NCI-H510A (cell line): ENCODE measurements at places on chromosomes 7 and 10.

DNA sequence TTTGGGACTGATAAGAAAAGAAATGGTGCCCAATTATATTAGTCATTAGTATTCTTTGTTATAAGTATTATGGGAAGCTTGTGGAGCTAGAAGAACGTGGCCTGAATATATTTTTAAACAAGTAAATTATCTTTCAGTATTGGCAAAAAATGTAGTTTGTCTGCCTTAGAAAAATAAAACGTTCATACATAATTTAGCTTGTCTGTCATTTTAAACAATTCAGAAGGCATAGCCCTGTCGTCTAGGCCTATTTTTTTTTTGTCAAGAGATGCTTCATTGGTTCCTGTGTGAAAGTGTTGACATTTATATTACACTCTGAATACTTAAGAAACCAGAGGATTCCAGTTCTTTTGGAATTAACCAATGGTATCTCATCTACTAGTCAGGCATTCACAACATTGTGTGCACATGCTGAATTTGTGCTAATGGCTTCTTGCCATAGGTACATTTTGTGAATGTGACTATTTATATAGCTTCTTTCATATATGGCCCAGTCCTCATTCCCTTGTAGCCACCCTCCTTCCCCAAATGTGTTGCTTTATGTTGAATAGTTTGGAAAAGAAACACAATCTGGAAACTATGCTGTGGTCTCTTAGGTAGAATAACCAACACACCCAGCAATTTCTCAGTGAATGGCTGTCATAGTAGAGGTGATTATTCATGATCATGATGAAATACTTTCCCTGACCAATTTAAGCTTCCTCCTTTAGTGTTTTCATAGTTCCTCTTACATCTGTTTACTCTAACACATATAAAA, 435.8 kb downstream of the EXOC4 start:
- DNase-seq: no peak

DNA sequence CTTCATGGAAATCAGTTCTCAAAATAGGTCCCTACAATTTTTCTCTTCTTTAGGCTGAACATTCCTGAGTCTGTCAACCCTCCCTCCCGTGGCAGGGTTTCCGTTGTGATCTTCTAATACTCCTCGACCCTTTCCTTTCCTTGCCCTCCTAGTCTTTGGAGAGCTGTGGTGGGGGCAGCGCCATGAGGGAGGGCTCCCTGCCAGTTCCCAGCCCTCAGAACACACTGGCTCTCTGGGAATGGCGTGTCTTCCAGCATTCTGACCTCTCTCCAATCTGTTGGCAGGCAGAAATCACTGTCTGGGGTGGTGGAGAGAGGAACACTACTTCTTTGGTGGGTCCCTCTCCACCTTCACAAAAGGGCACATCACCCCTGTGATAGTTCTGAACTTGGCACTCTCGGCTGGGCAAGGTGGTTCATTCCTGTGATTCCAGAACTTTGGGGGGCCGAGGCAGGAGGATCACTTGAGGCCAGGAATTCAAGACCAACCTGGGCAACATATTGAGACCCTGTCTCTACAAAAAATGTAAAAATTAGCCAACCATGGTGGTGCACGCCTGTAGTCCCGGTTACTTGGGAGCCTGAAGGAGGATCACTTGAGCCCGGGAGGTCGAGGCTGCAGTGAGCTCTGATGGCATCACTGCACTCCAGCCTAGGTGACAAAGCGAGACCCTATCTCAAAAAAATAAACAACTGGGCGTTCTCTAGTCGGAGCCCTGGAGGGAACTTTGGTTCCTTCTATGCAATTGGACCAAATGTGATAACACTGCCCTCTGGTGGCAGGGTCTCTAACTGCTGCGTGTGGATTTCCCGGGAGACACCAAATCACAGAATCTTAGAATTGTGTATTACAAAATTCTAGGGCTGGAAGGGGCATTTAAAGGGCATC, 13.1 kb upstream of the ARPC1A start:
- DNase-seq: no peak

DNA sequence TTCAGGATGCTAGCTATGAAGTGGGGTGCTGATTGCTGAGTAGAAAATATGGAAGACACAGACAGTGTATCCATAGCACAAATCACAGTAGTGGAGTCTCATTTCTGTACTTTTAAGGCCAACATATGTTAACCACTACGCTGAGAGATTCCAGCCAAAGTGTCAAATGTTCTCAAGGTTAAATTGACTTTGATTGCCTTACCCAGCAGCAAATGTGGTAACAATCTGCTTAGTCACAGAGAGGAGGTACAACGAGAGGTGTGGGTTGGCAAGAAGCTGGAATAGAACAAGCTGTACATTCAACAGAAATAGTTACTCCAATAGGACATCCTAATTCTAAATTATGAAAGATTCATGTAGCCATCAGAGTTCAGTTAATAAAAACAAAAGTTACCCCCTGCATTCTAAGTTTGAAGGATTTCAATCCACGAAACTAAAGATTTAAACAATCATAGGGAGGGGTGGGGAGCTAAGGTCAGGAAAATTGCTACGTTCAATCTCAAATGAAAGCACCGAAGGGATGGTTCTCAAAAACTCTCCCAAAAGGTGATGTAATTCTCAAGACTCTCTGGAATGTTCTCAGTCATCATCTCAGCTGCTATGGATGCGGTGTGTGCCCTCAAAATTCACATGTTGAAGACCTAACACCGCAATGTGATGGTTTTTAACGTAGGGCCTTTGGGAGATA, 137.0 kb downstream of the ETV1 start:
- no peak for DNase-seq

GRCh38 chr7:26694141-26694540, 170.2 kb downstream of the SKAP2 start:
- no peak for DNase-seq

GRCh38 chr10:114303556-114303955, 64.5 kb downstream of the VWA2 start:
- no peak for DNase-seq

DNA sequence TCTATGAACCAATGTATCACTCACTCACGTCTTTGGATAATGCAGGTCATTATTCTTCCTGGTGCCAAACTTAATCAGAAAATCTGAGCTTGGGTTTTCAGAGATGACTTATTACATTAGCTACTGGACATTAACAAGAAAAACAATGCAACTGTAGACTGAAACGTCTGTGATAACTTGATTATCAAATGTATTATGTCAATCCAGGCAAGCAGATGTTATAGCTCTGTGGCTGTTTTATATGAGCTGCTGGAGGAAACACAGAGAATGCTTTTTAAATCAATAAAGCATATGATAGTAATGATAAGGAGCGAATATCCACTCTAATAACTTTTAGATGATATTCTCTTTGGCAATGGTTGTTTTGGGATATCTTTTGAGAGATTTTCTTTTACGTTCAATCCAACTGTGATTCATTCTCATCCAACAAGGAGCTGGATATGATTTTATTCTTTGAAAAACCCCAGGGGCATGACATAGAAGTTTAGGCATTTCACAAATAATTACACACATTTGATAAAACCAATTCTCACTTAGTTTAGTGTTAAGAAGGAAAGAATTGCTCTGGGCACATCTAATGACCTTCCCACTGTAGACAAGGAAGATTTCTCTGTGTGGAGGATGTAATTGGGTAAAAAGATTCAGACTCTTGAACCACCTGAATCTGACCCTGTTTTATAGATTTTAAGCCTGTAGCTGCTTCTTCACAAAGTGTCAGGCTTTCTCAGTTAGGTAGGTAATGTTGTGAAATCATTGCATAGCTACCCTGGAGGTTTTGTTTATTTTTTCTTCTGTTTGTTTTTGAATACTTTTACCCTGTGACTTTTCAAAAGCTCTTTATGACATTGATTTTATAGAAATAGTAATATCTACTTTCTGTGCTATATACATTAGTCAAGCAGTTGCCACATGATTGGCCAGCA, 1124.7 kb downstream of the DNAJB9 start:
- no peak for DNase-seq

GRCh38 chr10:118669020-118669791, 73.8 kb upstream of the PRLHR start:
- DNase-seq: no peak

- peak; percentile 69 for DNase-seq
Observed at GRCh38 chr10:7787857-7788638, at the start of the genes ATP5F1C and KIN. Gene ATP5F1C (plus strand): TSS chr10:7788177. CDS start chr10:7788208, 31 bp downstream. Gene KIN (minus strand): TSS chr10:7787993. CDS start chr10:7787933, 60 bp downstream.

DNA sequence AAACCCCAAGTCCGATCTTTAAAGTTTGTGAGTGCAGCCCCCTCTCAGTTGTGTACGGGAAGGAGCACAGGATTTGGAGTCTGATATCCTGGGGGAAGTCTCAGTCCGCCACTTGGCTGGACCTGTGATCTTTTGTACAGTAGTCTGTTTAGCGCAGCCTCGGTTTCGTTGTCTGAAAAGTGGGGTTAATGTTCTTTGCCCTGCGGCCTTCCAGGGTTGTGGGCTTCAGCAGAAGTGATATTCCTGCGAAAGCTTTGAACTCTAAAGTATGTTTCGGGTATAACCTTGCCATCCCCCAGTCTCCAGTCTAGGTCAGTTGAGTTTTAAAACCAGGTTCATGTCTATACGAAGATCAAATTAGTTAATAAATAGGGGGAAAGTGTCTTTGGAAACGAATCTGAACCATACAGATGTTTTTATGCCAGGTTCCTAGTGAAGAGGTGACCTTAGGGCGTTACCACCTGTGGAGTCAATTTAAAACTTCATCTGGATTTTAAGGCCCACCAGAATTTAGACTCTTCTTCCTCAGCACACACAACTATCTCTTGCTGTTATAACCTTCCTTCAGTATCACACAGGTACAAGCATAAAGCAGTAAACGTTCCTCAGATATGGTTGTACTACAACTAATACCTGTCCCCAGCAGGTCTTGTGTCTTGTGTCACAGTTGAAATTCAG, 904 bp downstream of the R3HCC1L start:
- no peak for DNase-seq

DNA sequence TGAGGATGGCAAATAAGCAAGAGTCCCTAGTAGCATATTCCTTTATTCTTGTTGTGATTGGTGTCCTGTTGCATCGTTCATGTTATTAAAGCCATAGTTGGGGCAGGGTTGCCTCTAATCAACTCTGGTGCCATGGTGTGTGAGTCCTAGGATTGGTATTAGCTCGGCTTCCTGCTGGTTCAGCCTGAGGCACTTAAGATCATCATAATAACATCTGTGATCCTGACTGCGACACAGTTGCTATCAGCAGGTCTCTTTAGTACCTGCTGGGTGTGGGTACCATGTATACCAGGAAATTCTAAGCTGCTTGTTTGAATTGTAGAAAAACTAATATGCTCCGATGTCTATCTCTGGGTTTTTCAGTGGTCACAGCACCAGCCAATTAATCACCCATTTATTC, 1.6 kb downstream of the WEE2 start:
- no peak for DNase-seq

DNA sequence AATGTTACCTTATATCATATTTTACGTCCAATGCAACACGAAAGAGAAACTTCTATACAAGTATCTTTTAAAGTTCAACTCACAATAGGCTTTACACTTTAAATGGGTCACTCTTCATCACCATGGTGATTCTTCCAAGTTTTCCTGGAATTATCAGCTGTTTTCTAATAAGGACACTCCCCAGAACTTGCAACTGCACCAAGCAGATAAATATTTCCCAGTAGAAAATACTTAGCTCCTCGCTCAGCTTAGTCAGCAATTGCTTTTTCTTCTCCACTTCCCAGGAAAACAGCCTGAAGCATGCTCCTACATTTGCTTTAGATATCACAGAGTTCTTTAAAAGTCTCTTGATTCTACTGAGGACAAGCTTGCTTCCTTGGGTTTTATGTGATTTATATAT, 25.7 kb upstream of the ADD3 start:
- DNase-seq: no peak

- DNase-seq: no peak
Observed at GRCh38 chr7:105816954-105817615, 59.3 kb downstream of the ATXN7L1 start.

DNA sequence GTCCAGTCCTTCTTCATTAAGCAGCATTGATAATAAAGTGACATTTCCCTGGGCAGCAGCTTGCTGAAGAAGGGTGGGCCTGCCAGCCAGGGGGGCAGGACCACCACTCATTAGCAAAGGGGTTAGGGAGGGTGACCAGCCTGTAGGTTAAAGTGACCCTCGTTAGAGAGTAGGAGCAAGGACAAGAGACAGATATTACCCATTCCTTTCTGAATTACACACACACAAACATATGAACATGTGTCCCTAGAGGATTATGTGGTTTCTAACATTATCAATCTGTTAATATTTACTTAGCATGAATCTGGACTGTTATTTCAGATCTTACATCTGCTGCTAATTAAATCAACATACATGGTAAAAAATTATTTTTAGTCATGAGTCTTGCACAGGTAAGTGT, 88.9 kb downstream of the CTTNBP2 start:
- DNase-seq: no peak

DNA sequence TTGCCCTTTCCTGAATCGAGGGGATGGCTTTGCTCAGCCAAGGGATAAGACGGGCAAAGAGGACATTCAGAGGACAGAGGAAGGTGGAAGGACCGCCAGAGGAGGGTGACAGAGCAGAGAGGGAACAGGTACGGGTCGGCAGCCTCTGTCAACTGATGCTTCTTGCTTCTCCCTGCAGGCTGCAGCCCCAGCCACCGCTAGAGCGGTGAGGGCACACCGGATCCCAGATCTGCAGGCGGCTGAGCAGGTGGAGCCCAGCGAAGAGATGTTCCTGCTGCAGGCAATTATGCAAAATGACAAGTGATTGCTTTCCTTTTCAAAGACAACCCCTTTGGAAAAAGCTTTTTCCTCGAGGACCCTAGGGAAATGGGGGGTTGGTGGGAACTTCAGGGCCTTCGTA, 181.9 kb upstream of the ANKRD30A start:
- no peak for DNase-seq

GRCh38 chr7:99409192-99409572, 413 bp downstream of the BUD31 start:
- DNase-seq: no peak

DNA sequence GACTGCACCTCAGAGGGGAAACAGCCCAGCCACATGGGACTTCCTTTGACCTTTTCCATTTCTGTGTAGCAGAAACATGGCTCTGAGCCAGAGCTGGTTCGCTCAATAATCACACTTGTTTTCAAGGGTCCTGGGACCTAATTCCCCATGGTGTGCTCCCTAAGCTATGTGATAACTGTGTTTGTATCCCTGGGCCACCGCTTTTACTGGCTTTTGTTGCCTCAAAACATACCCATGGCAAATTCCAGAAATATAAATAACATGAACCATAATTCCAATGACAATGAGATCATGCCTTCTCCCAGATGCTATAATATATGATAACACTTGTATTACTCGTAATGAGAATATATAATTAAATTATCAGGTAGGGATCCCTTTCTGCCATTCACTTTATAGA, 196.4 kb downstream of the GFRA1 start:
- no peak for DNase-seq

- DNase-seq: no peak
Observed at GRCh38 chr7:149733924-149734790, 39.2 kb downstream of the ZNF467 start.

- DNase-seq: no peak
Observed at GRCh38 chr7:148180075-148180474, 410.5 kb upstream of the C7orf33 start.
